ENCODE measurements at places on chromosomes 12 and 14.

DNA sequence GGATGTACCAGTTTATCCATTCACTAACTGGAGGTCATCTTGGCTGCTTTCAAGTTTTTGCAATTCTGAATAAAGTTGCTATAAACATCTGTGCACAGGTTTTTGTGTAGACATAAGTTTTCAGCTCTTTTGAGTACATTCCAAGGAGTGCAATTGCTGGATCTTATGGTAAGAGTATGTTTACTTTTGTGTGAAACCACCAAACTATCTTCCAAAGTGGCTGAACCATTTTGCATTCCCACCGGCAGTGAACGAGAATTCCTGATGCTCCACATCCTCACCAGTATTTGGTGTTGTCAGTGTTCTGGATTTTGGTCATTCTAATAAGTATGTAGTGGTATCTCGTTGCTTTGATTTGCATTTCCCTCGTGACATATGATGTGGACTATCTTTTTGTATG, 150.5 kb upstream of the BCL2L14 start:
- no peak for DNase-seq

- no peak for DNase-seq
Observed at GRCh38 chr12:87233671-87234070, 795.5 kb downstream of the C12orf50 start.

GRCh38 chr12:108324351-108325017, 14.6 kb downstream of the CMKLR1 start:
- no peak for DNase-seq

DNA sequence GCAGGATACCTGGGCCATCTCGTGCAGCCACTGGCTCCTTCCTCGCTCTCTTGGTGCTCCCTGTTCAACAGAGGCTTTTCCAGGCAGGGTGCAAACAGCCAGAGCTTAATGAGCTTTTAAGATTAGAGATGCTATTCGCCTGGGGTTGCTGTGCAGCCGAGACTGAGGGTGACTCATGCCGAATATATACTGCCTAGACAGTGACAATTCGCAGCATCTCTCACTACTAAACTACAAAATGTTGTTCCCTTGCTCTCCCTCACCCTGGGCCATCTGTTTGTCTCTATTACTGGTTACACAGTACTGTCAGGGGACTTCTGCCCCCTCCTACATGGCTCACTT, 26.0 kb upstream of the TESC start:
- no peak for DNase-seq

DNA sequence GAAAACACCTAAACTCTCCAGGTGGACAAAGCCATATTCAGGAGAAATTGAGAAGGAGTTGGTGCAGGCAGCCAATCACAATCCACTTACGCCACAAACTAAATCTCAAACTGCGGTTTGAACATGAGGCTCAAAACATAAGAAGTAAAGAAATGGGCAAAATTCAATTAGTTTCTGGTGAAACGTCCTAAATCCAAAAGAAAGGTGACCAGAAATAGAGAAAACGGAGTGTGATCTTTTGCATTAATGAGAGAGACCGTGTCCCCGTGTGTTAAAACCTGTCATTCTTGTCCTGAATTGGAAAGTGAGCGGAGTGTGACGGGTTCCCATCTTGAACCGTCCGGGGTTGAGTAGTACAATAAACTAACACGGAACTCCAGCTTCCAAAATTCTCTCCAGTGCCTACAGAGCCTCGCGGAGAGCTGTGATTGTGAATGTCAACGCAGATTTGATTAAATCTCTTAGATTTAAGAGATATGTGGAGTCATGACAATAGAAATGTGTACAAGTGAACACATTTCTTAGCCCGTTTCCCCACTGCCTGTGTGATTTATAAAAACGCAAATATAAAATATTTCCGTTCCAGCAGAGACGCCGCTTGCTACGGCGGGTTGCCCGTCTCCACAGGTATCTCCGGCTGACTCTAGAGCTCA, 595 bp upstream of the METAP2 start:
- peak; percentile 9 for DNase-seq

GRCh38 chr14:69989622-69990021, 110.4 kb downstream of the SMOC1 start:
- no peak for DNase-seq

DNA sequence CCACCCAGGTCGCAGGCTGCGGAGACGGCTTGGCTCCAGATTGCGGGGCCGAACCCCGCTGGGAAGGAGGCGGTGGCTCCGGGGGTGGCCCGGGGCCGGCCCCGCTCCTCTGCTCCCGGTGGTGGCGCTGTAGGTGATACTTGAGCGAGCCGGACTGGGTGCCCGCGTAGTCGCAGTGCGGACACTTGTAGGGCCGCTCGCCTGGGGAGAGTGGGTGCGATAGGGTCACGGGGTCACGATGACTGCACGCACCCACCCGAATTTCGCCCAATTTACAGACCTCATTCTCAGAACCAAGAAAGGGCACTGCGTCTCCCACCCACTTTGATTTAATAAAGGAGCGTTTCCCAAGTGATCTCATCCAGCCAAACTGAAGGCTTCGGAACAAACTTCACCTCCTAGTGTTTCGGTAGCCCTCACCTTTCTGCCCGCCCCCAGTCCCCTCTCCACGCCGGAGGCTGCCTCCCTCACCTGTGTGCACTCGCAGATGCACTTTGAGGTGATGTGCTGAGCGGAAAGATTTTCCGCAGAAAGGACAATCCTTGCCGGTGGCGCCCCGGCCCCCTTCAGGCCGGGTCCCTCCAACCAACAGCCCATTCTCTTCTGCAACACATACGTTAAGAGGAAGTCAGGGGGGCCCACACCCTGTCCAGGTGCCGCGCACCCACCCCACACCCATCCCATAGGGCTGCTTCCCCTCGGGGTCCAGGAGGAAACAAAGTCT, 7.4 kb downstream of the ZNF219 start:
- no peak for DNase-seq

DNA sequence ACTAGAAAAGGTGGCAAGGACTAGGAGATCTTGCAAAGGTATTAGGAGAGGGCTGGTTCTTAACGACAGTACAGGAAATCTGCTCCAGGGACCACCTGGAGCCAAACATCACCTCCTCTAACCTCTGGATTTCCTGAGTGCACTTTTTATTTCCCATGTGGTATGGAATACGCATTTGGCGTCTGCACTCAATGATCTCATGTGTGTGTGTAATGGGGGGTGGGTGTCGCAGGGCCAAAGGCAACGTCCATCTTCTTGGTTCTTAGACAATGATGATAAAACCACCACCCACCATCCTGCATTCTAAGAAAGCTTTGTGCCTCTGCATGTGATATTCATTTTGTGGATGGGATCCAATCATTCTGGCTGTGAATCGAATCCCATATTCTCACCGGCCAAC, 68.8 kb downstream of the CLMN start:
- DNase-seq: no peak

GRCh38 chr14:30621354-30621939, 672 bp upstream of the SCFD1 start:
- DNase-seq: peak; percentile 20

GRCh38 chr12:27424631-27425230, 21.8 kb upstream of the SMCO2 start:
- no peak for DNase-seq

GRCh38 chr14:30295980-30296379, 263.0 kb upstream of the G2E3 start:
- DNase-seq: no peak

GRCh38 chr14:61694039-61694438, 1.3 kb upstream of the HIF1A start:
- no peak for DNase-seq

- no peak for DNase-seq
Observed at GRCh38 chr14:95190857-95191256, 33.5 kb upstream of the DICER1 start.

DNA sequence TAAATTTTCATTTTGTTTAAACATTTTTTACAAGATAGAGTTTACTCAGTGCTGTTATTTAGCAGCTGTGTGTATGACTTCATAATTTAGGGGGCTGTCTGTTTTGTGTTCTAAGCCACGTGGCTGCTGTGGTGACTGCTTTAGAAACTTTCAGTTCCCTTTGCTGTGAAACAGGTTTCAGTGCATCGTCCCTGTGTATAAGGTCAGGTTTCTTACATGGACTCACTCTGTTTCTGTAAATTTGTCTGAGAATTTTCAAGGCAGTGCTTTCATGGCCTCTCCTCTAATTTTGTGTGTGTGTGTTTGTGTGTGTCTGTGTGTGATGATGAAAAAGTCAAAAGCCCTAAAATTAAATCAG, 32.4 kb downstream of the BICD1 start:
- no peak for DNase-seq

- DNase-seq: no peak
Observed at GRCh38 chr14:60867503-60868172, 113.2 kb downstream of the TRMT5 start.

DNA sequence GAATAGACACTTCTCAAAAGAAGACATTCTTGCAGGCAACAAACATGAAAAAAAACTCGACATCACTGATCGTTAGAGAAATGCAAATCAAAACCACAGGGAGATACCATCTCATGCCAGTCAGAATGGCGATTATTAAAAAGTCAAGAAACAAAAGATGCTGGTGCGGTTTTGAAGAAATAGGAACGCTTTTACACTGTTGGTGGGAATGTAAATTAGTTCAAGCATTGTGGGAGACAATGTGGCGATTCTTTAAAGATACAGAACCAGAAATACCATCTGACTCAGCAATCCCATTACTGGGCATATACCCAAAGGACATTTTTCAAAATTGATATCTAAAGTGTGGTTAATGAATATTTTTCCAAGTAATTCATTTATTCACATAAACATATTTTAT, 39.6 kb upstream of the LIN7A start:
- DNase-seq: no peak

DNA sequence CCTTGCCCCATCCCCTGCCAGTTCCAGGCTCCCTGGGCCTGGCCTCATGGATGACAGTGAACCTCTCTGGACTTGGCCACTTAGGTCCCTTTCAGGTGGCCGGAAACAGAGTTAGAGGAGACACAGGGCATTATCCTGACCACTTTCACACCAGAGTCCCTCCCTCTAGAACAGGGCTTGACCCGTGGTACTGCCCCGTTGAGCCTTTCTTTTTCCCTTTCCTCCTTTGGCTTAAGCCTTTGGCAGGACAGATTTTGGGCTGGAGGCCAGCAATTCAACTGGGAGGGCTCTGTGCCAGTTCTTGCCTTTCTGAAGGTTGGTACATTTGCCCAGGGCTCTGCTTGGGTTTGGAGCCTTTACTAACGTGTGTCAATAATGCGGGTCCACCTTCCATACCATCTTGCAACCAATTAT, 22.8 kb downstream of the TPCN1 start:
- DNase-seq: no peak

- no peak for DNase-seq
Observed at GRCh38 chr12:124805050-124805449, 58.6 kb downstream of the SCARB1 start.

DNA sequence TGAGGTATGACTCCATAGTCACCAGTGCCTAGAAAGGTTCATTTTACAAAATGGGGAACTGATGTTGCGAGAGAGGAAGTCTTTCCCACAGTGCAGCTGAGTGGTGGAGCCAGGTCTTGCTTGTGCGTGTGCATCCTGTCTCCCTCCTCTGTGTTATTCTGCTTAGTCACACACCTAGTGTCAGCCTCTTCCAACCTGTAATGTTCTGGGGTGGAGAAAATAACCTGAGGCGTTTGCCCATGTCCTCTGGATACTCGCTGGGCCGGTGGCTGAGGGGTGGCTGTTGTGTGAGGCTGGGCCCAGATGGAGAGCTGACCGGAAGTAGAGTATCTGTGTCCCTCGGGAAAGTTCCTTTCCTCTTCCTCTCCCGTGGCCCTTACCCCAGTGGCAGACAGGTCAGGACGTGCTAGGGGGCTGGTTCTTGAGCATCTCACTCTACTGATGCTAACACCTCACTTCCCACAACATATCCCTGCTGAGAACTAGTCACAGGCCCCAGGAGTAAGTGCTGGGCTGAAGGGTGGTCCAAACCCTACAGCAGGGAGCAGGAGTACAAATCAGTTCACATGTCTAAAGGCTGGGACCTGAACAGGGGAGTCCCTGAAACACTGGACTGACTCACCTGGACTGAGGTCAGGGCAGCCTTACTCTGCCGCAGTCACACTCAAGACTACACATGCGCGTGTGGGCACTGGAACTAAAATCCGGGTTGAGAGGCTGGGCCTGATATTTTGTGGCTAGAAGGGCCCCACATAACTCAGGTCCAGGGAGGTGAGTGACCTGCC, 7.0 kb downstream of the MLF2 start:
- DNase-seq: no peak

- DNase-seq: peak; percentile 69
Observed at GRCh38 chr14:102593061-102593824, 794 bp downstream of the RCOR1 start.

DNA sequence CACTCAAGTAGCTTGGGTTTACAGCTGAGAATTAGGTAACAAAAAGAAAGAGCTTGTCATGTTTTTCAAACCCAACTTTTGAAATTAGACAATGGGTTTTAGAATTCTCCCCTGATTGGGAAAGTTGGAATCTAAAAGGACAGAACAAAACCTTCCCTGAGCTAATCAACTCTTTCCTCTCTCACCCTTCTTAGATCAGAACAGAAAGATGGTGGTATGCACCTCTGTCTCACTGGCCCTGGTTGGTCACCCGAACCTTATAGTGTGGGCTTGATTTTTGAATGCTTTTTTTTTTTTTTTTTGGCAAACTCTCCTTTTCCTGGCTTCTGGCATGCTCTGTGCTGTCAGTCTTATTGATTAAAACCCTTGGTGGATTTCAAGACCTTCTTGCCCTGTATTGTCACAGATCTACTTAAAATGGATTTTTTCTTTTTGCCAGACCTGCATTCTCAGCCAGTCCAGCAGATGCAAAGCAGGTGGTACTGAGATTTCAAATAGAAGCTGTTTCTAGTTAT, 251.1 kb upstream of the RMST start:
- DNase-seq: no peak

GRCh38 chr12:102992297-102992696, 34.8 kb downstream of the ASCL1 start:
- no peak for DNase-seq

DNA sequence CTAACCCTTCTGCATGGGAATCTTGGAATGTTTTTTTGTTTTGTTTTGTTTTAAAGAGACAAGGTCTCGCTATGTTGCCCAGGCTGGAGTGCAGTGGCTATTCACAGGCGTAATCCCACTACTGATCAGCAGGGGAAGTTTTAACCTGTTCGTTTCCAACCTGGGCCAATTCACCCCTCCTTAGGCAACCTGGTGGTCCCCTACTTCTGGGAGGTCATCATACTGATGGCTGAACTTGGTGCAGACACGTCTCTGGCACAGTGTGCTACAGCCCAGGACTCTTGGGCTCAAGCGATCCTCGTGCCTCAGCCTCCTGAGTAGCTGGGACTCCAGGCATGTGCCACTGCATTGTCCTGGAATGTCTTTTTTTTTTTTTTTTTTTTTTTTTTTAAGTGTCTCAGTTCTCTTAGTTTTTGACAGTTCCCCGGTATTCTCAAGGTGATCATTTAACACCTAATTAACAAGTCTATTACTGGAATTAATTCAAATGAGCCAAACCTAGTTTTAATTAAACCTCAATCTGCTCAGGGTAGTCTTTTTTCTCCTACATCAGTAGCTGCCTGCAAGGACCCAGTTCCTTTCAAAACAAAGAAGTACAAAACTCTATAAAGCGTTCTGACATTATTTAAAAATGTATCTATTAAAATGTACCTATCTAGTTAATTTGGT, 49.0 kb upstream of the ISM2 start:
- no peak for DNase-seq

All from GM06990 (cell line).